ENCODE measurements at places on chromosomes 3 and 15.

DNA sequence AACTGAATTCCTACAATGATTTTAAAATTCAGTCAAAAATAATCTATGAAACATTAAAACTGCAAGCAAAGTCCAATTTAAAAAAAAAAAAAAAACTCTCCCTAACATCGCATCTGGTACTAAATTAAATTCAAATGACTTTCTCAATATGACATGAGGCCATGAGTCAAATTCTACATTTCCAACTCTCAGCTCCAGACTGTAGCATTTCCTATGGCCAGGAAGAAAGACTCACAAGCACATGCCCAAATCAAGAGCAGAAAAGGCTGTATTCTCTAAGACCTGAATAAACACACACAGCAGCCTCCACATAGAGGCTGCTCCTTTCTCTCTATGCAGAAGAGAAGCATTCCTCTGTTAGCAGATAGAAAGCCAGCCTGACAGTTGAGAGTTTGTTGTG, 729.2 kb downstream of the ROBO1 start:
- no peak for DNase-seq

- DNase-seq: no peak
Measured at GRCh38 chr3:124407260-124407659, 323.0 kb upstream of the UMPS start.

- DNase-seq: no peak
Measured at GRCh38 chr3:22117091-22117490, 366.1 kb upstream of the ZNF385D start.

GRCh38 chr15:74156678-74157411, 16.7 kb upstream of the ISLR start:
- peak; percentile 47 for DNase-seq

- DNase-seq: no peak
Measured at GRCh38 chr3:72232331-72232730, 447.4 kb upstream of the PROK2 start.

- no peak for DNase-seq
Measured at GRCh38 chr3:141203866-141204265, 27.8 kb upstream of the PXYLP1 start.

GRCh38 chr3:54065140-54065539, 57.2 kb upstream of the CACNA2D3 start:
- DNase-seq: no peak

GRCh38 chr3:170811515-170811914, 58.5 kb downstream of the RPL22L1 start:
- DNase-seq: no peak

GRCh38 chr3:171056528-171056927, 30.0 kb upstream of the SLC2A2 start:
- no peak for DNase-seq

- no peak for DNase-seq
Measured at GRCh38 chr3:159941038-159942000, 47.3 kb upstream of the IL12A start.

GRCh38 chr3:152269056-152269830, 514 bp downstream of the MBNL1 start:
- peak; percentile 79 for DNase-seq

DNA sequence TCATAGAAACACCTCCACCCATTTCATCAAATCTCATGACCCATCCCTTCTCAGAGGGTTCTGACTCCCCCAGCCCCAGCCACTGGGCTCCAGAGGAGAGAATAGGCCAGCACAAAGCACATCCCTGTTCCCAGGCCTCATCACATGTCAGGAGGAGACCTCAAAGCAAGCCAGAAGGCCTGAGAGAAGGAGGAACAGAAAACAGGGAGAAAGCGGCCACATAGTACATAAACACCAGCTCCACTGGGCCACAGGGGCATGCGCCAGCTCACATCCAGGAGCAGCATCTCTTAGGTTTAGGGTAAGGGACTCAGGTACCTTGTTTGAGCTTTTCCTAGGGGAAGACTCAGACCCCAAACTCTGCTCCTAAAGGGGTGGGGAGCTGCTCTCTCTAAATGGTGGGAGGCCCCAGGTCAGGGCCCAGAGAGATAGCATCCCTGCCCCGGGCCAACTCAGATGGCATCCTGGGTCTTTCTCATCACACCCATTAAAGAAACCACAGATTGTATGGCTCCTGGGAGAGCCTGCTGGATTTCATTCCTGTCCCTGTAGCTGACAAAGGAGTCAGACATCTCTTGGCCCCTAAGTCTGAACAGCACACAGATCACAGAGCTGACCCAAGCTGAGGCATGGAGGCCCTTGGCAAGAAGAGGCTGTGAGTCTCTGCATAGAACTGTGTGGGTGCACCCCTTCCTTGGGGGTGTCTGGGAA, 2.5 kb downstream of the SHF start:
- no peak for DNase-seq

- DNase-seq: no peak
Measured at GRCh38 chr15:88108477-88108876, 148.1 kb downstream of the NTRK3 start.
